Activated CD8-positive, alpha-beta memory T cell treated with anti-CD3 and anti-CD28 coated beads, Interleukin-2, amount 50 U/mL, for 4 hours (primary cell): ENCODE measurements at places on chromosomes 5 and 9.

- DNase-seq = no peak
These were observed 120.5 kb downstream of the PRDM6 start for GRCh38 chr5:123209502-123210027.

GRCh38 chr5:96050273-96050880 lies 88.7 kb upstream of the ELL2 start:
- DNase-seq = no peak

- DNase-seq = no peak
These were observed 69.2 kb upstream of the NEK6 start for GRCh38 chr9:124188331-124189110.

GRCh38 chr5:12757035-12757434 lies 852.8 kb upstream of the CTNND2 start:
- DNase-seq = no peak

- no peak for DNase-seq
These were observed 157.1 kb upstream of the NFIB start for GRCh38 chr9:14471041-14471440.

DNA sequence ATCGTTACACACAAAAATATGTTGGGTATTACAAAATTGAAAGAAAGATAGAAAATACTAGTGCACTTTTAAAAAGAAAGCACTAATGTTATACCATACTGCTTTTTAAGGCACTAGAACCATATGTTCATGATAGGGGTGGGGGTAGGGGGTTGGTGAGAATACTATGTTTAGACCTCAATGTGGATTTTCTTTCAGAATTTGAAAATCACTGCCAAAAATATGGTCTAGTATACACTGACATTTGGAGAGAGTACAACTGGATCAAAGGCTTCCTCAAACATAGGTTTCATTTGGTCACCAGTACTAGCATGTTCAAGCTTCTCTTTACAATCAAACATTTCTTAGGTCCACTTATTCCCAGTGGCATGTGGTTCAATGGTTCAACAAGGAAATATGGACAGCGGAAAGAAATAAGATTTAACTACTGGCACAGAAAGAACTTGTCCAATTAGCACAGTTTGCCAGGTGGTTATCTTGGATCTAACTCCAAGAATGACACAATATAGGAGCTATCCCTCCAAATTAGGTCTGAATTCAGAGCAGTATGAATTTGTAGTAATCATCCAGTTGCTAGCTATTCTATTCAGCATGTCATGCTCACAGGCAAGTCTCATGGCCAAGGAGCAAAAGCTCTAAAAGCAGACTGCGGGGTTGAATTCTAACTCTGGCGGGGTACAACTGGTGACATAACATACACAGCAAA lies 139.3 kb downstream of the SLC24A2 start:
- DNase-seq = no peak

GRCh38 chr9:11328326-11328725 lies 715.5 kb upstream of the PTPRD start:
- DNase-seq = no peak

DNA sequence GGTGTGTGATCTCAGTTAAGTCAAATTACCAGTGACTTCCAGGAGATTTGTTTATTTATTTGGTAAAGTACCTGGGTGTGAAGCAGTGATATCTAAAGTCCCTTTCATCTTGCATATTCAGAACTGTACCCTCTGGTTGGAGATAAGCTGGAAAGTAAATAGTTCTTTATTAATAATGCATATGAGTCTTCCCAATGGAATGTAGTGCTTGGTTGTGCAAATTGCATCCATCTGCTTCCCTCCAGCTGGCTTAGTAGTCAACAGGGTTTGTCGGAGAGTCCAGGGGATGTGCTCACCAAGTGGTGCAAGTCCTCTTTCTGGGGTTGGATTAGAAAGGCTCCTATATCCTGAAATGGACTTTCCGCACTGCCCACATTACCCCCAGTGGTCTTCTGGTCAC lies 42.0 kb downstream of the TRPM3 start:
- no peak for DNase-seq

DNA sequence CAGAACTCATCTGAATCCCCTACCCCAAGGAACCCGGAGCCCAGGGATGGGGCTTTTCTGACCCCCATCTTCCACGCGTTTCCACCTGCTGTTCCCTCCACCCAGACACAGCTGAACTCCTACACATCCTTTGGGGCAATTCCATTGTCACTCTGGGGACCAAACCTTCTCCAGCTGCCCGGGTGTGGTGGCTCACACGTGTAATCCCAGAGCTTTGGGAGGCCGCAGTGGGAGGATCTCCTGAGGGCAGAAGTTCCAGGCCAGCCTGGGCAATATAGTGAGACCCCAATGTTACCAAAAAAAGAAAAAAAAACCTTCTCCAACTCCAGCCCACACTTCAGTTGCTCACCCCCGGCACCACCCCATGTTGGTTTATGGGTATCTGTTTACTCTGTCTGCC lies 8.1 kb downstream of the EPB41L4B start:
- DNase-seq = no peak

DNA sequence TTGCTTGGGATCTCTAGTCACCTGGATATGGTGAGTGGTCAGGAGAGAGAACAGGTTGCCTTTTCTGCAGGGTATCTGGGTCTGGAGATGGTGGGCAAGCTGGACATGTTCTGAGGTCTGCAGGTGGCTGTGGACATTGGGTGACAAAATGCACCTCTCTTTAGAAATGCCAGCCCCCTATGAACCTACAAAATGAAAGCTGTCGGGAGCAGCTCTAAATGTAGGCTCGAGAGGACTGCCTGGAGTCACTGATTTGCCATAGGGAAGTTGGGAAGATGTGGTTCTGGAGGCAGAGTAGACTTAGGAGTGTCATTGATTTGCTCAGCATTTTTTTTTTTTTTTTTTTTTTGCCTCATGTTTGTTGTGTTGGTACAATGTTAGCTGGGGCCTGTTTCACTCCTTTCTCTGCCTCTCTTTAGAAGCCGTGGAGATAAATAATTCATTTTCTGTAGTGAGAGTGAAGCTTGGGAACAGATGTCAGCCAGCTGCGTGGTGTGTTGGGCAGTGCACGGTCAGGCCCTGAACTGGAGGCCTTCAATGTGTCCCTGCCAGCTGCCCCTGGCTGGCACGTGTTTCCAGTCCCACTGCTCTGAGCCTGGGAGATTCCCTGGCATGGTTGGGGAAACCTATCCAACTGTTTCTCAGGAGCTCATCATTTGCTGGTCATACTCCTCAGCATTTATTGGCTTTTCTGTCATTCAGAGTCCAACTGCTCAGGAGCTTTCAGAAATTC lies 5.4 kb downstream of the RGS3 start:
- DNase-seq = no peak

DNA sequence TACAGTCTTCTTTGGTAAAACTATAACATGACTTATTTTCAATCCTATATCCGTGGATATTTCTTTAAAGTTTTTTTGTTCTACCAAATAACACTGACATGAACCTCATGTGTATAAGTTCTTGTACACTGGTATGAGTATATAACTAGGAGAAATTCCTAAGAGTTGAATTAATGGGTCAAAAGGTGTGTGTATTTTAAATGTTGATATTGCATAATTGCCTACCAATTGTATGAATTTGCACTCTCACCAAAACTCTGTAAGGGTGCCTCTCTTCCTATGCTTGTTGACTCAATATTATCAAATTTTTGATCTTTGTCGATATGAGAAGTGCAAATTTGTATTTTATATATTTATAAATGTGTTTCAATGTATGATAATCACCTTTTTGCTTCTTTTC lies 22.9 kb upstream of the CCL21 start:
- DNase-seq = no peak

GRCh38 chr9:18869725-18870124 lies 163.3 kb downstream of the SAXO1 start:
- no peak for DNase-seq

DNA sequence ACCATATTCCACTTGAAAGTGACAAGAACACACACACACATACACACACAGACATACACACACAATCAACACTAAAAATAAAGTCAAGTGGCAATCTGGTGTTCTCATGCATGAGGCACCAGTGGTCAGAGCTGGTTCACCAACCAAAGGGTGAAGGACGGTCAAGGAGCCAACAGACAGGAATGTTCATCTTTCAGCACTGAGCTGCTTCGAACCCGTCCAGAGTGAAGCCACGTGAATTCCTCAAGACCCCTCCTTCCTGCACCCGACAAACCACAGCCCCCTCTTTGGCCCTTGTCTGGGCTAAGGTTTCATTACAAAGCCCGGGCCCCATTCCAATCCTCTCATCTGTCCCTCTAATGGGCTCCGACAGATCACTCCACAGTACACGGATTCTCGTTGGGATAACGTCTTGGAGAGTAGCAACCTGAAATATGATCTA lies 84.5 kb upstream of the SMIM23 start:
- no peak for DNase-seq

GRCh38 chr5:1797855-1798254 lies 1.8 kb downstream of the MRPL36 start:
- no peak for DNase-seq

DNA sequence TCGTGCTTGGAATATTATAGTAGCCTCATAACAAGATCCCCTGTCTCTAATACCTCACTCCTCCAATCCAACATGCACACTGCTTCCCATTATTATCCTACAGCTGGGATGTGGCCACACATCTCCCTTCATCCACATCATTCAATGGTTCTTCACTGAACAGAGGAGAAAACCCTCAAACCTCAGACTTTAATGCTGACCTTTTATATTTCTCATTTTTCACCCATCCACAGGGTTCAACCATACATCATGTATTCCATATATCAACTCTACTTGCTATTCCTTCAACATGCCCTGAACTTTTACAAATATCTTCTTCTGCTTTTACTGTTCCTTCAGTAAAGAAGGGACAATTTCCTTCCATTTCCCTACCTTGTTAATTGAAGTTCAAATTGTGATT lies 396.8 kb downstream of the TLE4 start:
- no peak for DNase-seq

- no peak for DNase-seq
These were observed 325.2 kb downstream of the TLR4 start for GRCh38 chr9:118029425-118029824.

GRCh38 chr5:72511774-72512592 lies 4.8 kb upstream of the ZNF366 start:
- DNase-seq = no peak

GRCh38 chr5:179393078-179393477 lies 47.8 kb upstream of the ADAMTS2 start:
- no peak for DNase-seq

GRCh38 chr9:109787735-109788134 lies 7.7 kb downstream of the PALM2AKAP2 start:
- DNase-seq = no peak

DNA sequence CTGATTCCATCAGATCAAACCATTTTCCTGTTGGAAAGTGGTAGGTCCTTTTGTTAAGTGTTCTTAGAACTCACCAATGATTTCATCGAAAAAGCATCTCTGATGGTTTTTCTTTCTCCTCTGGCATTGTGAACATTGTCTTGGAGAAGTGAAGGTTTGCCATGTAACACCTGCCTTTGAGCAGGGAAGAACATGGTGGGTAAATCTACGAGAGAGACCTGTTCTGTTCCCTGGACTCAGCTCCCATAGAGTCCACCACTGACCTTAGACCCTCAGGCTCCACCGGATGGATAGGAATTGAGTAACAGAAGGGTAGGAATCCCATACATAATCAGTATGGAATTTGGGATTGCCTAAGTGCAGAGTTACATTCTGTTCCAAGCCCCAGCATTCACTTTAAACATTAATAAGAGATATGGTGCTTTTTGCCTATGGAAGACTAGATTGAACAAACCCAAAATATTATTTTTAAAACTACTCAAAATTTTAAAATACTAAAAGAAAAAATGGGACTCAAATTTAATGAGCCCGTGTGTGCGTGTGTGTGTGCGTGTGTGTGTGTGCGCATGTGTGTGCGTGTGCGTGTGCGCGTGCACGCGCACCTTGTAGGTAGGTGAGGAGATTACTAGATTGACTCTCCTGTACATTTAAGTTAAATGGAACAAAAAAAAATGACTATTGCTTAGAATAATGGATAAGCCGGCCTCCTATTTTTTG lies 92.0 kb downstream of the C9orf152 start:
- DNase-seq = no peak

- DNase-seq = no peak
These were observed 185.0 kb downstream of the GLIS3 start for GRCh38 chr9:4114569-4115505.

- DNase-seq = peak; percentile 46
These were observed 589 bp downstream of the RIC1 start for GRCh38 chr9:5629312-5630080.

GRCh38 chr9:136192289-136193126 lies 12.4 kb downstream of the LHX3 start:
- DNase-seq = no peak

GRCh38 chr5:176646707-176647029 lies 616 bp upstream of the TSPAN17 start:
- no peak for DNase-seq

DNA sequence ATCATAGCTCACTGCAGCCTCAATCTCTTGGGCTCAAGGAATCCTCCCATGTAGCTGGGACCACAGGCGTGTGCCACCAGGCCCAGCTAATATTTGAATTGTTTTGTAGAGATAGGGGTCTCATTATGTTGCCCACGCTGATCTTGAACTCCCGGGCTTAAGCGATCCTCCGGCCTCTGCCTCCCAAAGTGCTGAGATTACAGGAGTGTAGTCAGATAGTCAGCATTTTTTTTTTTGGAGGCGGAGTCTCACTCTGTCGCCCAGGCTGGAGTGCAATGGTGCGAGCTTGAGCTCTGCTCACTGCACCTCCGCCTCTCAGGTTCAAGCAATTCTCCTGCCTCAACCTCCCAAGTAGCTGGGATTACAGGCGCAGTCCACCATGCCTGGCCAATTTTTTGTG lies 1.6 kb upstream of the SAR1B start:
- no peak for DNase-seq

- no peak for DNase-seq
These were observed 665.0 kb downstream of the NR2F1-AS1 start for GRCh38 chr5:92916036-92916435.

DNA sequence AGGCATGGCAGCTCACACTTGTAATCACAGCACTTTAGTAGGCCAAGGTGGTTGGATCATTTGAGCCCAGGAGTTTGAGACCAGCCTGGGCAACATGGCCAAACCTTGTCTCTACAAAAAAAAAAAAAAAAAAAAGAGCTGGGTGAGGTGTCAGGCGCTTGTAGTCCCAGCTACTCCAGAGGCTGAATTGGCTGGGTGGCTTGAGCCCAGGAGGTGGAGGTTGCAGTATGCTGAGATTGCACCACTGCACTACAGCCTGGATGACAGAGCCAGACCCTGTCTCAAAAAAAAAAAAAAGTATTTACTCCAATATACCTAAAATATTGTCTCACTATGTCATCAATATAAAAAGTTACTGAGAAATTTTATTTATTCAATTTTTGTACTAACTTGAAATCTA lies 2.8 kb downstream of the SCAI start:
- no peak for DNase-seq

GRCh38 chr5:103066326-103066725 lies 53.6 kb downstream of the GIN1 start:
- DNase-seq = no peak

- DNase-seq = no peak
These were observed 95.9 kb upstream of the SLC25A48 start for GRCh38 chr5:135738564-135738875.
